ENCODE measurements at places on chromosomes 13 and 19. TPM values are rescaled to one million over a fixed set of nuclear protein-coding genes. Genes with fewer than 3 reads are reported as not detected.

DNA sequence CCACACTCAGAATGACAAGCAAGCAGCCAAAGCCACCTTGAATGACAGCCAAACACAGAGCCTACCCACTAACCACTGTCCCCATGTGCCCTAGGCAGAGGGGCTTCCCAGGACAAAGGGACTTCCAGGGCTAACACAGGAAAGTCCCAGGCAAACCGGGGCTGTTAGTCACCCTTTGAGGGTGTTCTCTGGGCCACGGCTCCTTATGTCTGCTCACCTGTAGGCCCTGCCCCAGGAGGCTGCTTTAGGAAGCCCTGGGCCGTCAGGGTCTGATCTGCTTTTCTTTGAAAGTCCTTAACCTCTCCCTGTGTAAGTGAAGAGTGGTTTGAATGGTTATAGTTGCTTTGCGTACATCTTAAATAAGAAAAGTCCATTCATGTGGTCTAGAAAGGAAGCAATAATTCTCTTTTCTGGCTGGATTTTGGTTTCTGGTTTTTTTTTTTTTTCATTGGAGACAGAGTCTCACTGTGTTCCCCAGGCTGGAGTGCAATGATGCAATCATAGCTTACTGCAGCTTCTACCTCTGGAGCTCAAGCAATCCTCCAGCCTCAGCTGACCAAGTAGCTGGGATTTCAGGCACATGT is 161.4 kb downstream of the EFNB2 start:
- no peaks in the 10 kb centered on the region for H3K27me3 ChIP-seq
- H3K4me1 ChIP-seq, result peaks cover 16% of the 10 kb centered on the region
- no peak overlapping the region for H3K4me3 ChIP-seq
- H3K27ac ChIP-seq, result no peak overlapping the region

Gene ZNF439
- 0.71 TPM for total RNA-seq

DNA sequence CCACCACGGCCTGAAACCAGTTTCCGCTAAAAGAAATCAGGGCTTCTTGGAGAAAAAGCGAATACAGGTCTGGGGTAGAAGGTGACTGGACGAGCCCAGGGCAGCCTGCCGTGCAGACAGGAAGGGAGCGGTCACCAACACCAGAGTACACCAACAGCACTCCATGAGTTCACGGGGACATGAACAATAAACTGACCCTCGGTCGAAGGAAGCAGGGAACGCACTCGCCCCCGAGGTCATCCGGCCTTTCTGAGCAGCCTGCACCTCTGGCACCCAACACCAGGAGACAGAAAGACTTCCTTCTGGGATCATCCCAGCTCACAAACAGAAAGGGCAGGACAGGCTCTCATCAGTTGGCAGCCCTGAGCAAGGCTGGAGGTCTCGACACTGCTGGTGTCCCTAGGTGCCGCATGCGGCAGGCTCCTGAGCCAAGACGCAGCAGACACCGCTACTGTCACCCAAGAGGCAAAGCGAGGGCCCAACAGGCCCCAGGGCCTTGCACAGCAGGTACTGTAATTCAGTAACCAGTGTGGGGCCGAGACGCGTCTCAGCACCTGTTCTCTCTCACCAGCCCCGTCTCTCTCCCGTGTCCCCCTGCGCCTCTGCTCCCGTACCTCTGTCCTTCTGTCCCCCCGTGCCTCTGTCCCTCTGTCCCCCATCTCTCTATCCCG is 18.0 kb downstream of the DCUN1D2 start:
- no peak for DNase-seq
- H3K4me3 ChIP-seq, result no peak overlapping the region
- H3K27ac ChIP-seq, result no peak overlapping the region
- no peaks in the 10 kb centered on the region for H3K4me1 ChIP-seq
- H3K36me3 ChIP-seq, result peaks cover 6% of the 10 kb centered on the region

Gene SRRM5
- 1.9 TPM for total RNA-seq

DNA sequence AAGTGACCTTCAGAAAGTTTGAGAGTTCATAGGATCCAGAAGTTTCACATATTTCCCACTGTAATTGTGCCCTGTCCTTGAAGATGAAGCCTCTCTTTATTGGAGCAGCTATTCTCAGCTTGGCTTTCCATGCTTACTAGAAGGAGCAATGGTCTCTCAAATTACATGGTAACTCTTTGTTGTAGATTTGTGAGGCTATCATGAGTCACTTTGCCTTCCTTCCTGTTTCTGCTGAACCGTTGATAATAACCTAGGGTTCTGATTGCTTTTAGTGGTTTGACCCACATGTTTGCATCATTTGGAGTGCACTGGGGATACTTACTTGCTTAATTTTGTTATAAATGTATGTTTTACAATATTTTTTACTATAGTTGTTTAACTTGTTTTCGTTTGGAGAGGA is 772.9 kb upstream of the SLITRK6 start:
- no peak overlapping the region for H3K27ac ChIP-seq
- H3K4me3 ChIP-seq, result no peak overlapping the region
- no peak for DNase-seq
- no peaks in the 10 kb centered on the region for H3K36me3 ChIP-seq
- H3K4me1 ChIP-seq, result no peaks in the 10 kb centered on the region

Data from Calu3 (cell line).